ENCODE measurements at places on chromosomes 12 and 14.

- no peak for DNase-seq
These were observed 1022.0 kb upstream of the TMEM132C start for GRCh38 chr12:127245009-127245408.

GRCh38 chr12:39763071-39763889 lies 143.7 kb upstream of the ABCD2 start:
- DNase-seq: no peak

DNA sequence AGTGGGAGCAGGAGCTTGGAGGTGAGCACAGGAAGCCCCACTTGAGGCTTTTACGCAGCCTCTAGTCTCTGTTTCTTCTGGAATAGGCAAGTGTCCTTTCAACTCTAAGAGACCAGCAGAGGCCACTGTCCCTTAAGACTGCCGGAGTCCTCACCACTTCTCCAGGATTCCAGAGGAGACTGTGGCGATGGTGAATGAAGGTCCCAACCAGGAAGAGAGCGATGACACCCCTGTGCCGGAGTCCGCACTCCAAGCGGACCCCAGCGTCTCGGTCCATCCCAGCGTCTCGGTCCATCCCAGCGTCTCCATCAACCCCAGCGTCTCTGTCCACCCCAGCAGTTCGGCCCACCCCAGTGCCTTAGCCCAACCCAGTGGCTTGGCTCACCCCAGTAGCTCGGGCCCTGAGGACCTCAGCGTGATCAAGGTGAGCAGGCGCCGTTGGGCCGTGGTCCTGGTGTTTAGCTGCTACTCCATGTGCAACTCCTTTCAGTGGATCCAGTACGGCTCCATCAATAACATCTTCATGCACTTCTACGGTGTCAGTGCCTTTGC lies 442 bp downstream of the FLVCR2 start:
- DNase-seq: no peak

- no peak for DNase-seq
These were observed 897 bp upstream of the TEX22 start for GRCh38 chr14:105397350-105397931.

GRCh38 chr14:31945074-31945613 lies 132.0 kb upstream of the ARHGAP5 start:
- peak; percentile 52 for DNase-seq
